ENCODE measurements at places on chromosomes 1 and 21.

GRCh38 chr1:192316942-192317450 lies at the start of gene RGS21:
RGS21 (plus strand) TSS chr1:192316992; CDS start chr1:192343037, 26,045 bp downstream.
- H3K27ac ChIP-seq = no peak within 1 kb of the TSS
- no peak for DNase-seq
- no peaks in the 10 kb centered on the region for H3K36me3 ChIP-seq
- no peak within 1 kb of the TSS for H3K4me3 ChIP-seq
- H3K4me1 ChIP-seq = no peaks in the 10 kb centered on the region
- H3K27me3 ChIP-seq = no peaks in the 10 kb centered on the region

GRCh38 chr21:34526618-34527290 lies 14.7 kb upstream of the KCNE1 start:
- H3K4me1 ChIP-seq = peaks cover 3% of the 10 kb centered on the region
- H3K36me3 ChIP-seq = no peaks in the 10 kb centered on the region
- peak overlapping the region; percentile 43 for H3K4me3 ChIP-seq
- peak; percentile 78 for DNase-seq

DNA sequence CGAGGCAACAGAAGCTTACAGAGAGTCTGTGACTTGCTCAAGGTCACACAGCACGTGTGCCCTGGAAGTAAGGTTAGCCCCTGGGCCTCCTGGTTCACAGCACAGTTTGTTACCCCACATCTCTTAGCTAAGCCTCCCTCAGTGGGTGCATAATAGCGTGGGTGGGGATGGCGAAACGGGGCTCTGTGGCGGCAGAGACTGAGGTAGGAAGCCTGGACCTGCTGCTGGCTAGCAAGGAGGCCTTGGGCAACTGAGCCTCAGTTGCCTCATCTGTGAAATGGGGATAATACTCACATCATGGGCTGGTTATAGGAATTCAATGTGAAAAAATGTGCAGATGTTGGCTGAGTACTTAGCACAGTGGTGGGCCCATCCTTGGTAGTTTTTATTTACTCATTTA lies 596 bp downstream of the PADI4 start:
- DNase-seq = no peak
- no peak overlapping the region for H3K27ac ChIP-seq
- no peaks in the 10 kb centered on the region for H3K27me3 ChIP-seq
- H3K4me3 ChIP-seq = no peak overlapping the region
- no peaks in the 10 kb centered on the region for H3K36me3 ChIP-seq

- no peaks in the 10 kb centered on the region for H3K36me3 ChIP-seq
- no peaks in the 10 kb centered on the region for H3K4me1 ChIP-seq
- no peaks in the 10 kb centered on the region for H3K27me3 ChIP-seq
- DNase-seq = no peak
These were observed 137.1 kb downstream of the PROX1 start for GRCh38 chr1:214124915-214125314.

DNA sequence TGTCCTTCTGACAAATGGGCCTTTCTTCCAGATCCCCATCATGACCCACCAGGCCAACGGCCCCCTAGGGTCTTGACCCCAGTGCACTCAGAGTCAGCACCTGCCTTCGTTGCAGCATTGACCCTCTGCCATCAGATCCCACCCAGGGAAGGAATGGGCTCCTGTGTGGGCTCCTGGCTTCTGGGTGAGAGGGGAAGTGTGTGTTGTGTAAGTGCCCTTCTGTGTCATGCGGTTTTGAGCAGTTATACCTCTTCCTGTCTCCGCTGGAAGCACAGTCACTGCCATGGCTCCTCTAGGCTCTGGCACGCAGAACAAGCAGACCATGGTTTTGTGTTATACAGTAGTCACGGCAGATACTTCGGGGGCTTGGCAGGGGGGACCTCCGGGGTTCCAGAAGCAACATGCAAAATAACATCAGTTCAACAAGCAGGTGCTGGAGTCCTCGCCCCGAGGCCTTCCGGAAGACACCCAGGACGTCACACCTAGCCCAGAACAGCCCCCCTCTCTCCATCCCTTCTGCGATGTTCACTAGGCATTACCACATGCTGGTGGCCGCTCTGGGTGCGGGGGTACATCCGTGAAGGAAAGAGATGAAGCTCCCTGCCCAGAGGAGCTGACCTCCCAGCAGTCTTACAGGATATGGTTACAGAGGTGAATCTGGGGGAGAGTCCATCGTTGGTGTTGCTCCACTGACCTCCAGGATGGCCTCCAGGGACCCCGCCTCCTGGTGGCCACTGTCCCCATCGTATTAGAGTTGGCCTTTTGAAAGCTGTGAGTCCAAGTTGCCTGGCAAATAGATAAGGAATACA lies 17.4 kb upstream of the KCNAB2 start:
- no peak overlapping the region for H3K4me3 ChIP-seq
- H3K27me3 ChIP-seq = no peaks in the 10 kb centered on the region
- no peak for DNase-seq
- H3K36me3 ChIP-seq = no peaks in the 10 kb centered on the region
- H3K4me1 ChIP-seq = no peaks in the 10 kb centered on the region

DNA sequence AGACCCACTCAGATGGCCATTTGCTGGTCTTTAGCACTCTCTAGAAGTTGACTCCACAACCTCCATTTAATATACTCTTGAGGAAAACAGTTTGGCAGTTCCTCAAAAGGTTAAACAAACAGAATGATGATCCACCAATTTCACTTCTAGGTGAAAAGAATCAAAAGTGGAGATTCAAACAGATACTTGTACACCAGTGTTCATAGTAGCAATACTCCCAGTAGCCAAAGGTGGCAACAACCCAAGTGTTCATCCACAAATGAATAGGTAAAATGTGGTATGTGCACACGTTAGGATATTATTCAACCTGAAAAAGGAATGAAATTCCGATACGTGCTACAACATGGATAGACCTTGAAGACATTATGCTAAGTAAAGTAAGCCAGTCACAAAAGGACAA lies 6.3 kb downstream of the PRCC start:
- H3K4me1 ChIP-seq = peaks cover 10% of the 10 kb centered on the region
- no peaks in the 10 kb centered on the region for H3K27me3 ChIP-seq
- no peaks in the 10 kb centered on the region for H3K36me3 ChIP-seq
- H3K4me3 ChIP-seq = no peak overlapping the region

GRCh38 chr21:25767921-25768320 lies 33.1 kb downstream of the GABPA start:
- H3K27ac ChIP-seq = no peak overlapping the region
- no peaks in the 10 kb centered on the region for H3K36me3 ChIP-seq
- DNase-seq = no peak
- H3K27me3 ChIP-seq = no peaks in the 10 kb centered on the region

GRCh38 chr1:228891272-228892034 lies 156.2 kb downstream of the RHOU start:
- no peaks in the 10 kb centered on the region for H3K4me1 ChIP-seq
- no peak for DNase-seq
- no peak overlapping the region for H3K4me3 ChIP-seq
- no peaks in the 10 kb centered on the region for H3K36me3 ChIP-seq
- H3K27me3 ChIP-seq = no peaks in the 10 kb centered on the region

- no peak overlapping the region for H3K27ac ChIP-seq
- H3K4me3 ChIP-seq = no peak overlapping the region
- H3K27me3 ChIP-seq = no peaks in the 10 kb centered on the region
These were observed 29.6 kb downstream of the DMRTA2 start for GRCh38 chr1:50393522-50394120.

DNA sequence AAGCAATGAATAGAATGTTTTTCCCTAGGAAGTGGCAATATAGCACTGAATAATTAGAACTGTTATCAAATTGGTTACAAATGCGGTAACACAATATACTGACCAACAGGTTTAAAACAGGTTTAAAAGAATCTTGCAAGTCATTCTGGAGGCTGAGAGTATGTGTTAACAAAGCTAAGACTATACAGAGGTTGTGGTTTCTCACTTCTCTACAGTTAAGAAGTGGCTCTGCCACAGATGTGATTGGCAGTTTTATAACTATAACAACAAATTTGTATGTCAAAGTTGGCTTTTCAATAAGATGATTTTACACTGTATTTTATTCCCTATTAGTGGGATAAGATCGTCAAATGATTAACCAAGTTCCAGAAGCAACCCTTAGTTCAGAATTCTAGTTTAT lies 7.1 kb downstream of the ANGEL2 start:
- H3K27ac ChIP-seq = no peak overlapping the region
- no peak overlapping the region for H3K4me3 ChIP-seq
- no peaks in the 10 kb centered on the region for H3K4me1 ChIP-seq
